ENCODE measurements at places on chromosomes 1 and 21. TPM values are rescaled to one million over a fixed set of nuclear protein-coding genes. Genes with fewer than 3 reads are reported as not detected.

GRCh38 chr1:246280551-246280950, 226.5 kb downstream of the SMYD3 start:
- H3K36me3 ChIP-seq: no peaks in the 10 kb centered on the region
- H3K4me1 ChIP-seq: no peaks in the 10 kb centered on the region

- peaks cover 61% of the 10 kb centered on the region for H3K36me3 ChIP-seq
- no peaks in the 10 kb centered on the region for H3K27me3 ChIP-seq
- H3K27ac ChIP-seq: no peak overlapping the region
- DNase-seq: no peak
Measured at GRCh38 chr1:19306941-19307340, 5.0 kb downstream of the AKR7A2 start.

DNA sequence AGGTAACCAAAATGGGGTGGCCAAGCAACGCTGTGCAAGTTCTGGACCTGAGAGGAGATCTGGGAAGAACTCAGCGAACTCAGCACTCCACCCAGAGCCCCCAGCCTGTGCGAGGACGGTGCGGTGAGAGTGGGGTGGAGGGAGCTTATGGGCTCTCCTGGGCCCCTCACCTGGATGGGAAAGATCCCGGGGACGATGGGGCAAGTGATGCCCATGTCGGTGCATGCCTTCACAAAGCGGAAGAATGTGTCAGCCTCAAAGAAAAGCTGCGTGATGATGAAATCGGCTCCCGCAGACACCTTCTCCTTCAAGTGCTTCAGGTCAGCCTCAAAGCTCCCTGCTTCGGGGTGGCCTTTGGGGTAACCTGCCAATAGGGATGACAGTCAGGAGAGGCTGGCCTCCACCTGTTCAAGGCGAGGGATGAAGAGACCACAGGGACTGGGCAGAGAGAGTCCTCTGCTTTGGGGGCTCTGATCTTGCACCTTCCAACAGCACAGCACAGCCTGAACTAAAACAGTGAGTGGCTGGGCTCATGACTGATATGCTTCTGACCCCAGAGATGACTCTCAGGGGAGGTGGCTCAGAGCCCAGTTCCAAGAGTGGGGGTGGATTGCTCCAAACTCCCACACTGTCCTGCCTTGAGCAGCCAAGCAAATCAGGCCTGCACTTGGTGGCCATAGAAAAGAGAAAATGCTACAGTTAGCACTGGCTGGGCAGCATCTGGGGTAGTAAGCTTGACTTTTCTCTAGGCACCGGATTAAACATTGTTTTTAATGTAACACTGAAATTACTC, 9.5 kb downstream of the MTHFR start:
- H3K27ac ChIP-seq: peak overlapping the region; percentile 38
- H3K36me3 ChIP-seq: peaks cover 72% of the 10 kb centered on the region
- peaks cover 33% of the 10 kb centered on the region for H3K4me1 ChIP-seq

DNA sequence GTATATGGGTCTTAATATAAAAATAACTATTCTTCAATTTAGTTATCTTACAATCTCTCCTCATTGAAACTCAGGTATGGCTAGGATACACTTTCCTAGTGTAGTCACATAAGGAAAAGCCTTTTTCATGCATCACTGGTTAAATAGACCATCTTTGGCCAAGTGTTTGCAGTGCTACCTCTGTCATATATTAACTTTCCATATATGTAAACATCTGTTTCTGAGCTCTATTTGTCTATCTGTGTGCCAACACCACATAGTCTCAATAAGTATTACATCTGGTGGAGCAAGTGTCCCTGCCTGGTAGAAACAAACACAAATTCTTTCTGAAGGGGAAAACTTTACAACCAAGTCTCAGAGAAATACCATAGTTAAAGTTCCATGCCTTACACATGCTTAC, 134.6 kb downstream of the TSEN15 start:
- DNase-seq: no peak
- peaks cover 8% of the 10 kb centered on the region for H3K4me1 ChIP-seq
- no peaks in the 10 kb centered on the region for H3K36me3 ChIP-seq

GRCh38 chr1:66552829-66553228, 18.9 kb downstream of the SGIP1 start:
- no peaks in the 10 kb centered on the region for H3K36me3 ChIP-seq
- H3K4me1 ChIP-seq: peaks cover 8% of the 10 kb centered on the region
- no peaks in the 10 kb centered on the region for H3K27me3 ChIP-seq

GRCh38 chr21:45448810-45449657, 44.1 kb downstream of the COL18A1 start:
- DNase-seq: no peak
- H3K36me3 ChIP-seq: peaks cover 8% of the 10 kb centered on the region
- H3K4me1 ChIP-seq: peaks cover 7% of the 10 kb centered on the region
- no peak overlapping the region for H3K27ac ChIP-seq

DNA sequence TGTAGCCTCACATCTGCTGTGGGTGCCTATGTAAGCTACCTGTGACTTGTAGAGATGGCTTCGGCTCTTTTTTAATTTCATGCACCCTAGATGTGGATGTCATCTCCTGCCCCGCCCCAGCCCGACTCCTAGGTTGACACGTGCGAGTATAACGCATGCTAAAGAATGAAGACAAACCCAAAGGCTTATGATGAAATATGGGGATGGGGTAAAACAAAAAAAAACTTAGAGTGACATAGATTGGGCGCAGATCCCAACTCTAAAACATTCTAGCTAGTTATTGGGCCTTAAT, 613 bp upstream of the ERO1B start:
- peak overlapping the region; percentile 90 for H3K27ac ChIP-seq
- no peaks in the 10 kb centered on the region for H3K36me3 ChIP-seq
- DNase-seq: no peak
- H3K27me3 ChIP-seq: no peaks in the 10 kb centered on the region

DNA sequence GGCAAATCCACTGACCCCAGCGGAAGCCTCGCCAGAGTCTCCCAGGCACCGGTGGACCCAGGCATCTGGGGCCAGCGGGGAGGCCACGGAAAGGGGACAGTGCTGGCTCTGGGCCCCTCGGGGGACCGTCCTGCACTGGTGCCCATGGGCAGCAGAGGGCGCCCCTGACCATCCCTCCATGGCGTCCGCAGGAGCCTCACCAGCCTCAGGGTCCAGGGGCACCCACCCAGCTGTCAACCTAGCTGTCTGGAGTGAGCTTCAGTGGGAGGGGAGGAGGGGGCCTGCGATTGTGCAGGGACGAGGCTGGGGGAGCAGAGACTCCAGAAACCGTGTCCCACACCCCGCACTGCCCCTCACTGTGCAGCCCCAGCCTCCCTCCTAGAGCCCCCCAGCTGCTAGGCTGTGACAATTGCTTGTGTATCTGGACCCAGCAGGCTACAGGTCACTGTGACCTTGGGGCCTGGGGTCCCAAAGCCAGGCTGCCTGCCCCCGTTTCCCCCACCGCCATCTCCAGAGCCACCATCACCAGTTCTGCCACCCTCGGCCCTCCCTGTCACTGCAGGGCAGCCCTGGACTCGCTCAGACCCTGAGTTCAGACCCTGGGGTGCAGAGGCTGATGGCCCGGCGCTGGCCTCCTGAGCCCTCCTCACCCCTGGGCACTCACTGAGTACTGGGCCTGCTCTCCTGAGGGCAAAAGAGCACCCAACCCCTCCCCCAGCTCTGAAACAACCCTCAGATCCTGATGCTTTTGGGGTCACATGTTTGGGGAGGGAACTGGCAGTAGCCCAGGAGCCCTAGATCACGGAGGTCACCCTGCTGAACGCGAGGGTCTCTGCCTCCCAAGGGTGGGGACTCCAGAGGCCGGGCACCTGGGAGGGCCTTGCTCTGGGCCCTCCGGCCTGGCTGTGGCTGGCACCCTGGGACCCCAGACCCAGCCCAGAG, 10.6 kb upstream of the COL6A1 start:
- peaks cover 50% of the 10 kb centered on the region for H3K4me1 ChIP-seq
- H3K36me3 ChIP-seq: no peaks in the 10 kb centered on the region
- DNase-seq: no peak
- H3K4me3 ChIP-seq: no peak overlapping the region
- peak overlapping the region; percentile 97 for H3K27ac ChIP-seq
- no peaks in the 10 kb centered on the region for H3K27me3 ChIP-seq

GRCh38 chr1:29716306-29716705, 480.0 kb downstream of the PTPRU start:
- no peak overlapping the region for H3K4me3 ChIP-seq
- no peaks in the 10 kb centered on the region for H3K4me1 ChIP-seq
- no peak for DNase-seq
- no peaks in the 10 kb centered on the region for H3K27me3 ChIP-seq
- no peaks in the 10 kb centered on the region for H3K36me3 ChIP-seq
- no peak overlapping the region for H3K27ac ChIP-seq

GRCh38 chr1:24899581-24900485, 30.2 kb downstream of the RUNX3 start:
- no peak overlapping the region for H3K4me3 ChIP-seq
- H3K27ac ChIP-seq: no peak overlapping the region
- H3K4me1 ChIP-seq: no peaks in the 10 kb centered on the region

Gene SELENOF
- 92.0 TPM for total RNA-seq

Gene SPATA6
- 15.9 TPM for total RNA-seq
